BJ (cell line): ENCODE measurements at places on chromosomes 5 and 9. TPM values are rescaled to one million over a fixed set of nuclear protein-coding genes. Genes with fewer than 3 reads are reported as not detected.

Gene HAVCR2
- polyA plus RNA-seq, result 0.05 TPM in 1 of 2 replicates, not detected in the other

Gene ACTBL2
- polyA plus RNA-seq, result 0.05 and 0.07 TPM in 2 replicates

Gene LRRC70
- 0.07 and 0.13 TPM in 2 replicates for polyA plus RNA-seq

DNA sequence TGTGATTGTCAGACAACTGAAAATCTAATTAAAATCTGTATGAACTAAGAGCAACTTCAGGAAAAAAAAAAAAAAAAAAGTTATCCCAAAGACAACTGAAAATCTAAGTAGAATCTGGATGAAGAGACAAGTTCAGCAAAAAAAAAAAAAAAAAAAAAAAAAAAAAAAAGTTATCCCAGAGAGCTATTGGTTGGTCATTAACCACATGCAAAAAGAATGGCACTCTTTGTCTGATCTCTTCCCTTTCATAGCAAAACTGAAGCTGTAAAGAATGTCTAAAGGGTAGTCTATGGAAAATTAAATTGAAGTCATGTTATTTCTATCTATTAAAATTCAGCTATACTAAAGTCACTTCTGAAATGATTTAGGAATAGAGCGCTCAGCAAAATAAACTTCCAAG, 32.9 kb downstream of the STRBP start:
- no peak for DNase-seq

DNA sequence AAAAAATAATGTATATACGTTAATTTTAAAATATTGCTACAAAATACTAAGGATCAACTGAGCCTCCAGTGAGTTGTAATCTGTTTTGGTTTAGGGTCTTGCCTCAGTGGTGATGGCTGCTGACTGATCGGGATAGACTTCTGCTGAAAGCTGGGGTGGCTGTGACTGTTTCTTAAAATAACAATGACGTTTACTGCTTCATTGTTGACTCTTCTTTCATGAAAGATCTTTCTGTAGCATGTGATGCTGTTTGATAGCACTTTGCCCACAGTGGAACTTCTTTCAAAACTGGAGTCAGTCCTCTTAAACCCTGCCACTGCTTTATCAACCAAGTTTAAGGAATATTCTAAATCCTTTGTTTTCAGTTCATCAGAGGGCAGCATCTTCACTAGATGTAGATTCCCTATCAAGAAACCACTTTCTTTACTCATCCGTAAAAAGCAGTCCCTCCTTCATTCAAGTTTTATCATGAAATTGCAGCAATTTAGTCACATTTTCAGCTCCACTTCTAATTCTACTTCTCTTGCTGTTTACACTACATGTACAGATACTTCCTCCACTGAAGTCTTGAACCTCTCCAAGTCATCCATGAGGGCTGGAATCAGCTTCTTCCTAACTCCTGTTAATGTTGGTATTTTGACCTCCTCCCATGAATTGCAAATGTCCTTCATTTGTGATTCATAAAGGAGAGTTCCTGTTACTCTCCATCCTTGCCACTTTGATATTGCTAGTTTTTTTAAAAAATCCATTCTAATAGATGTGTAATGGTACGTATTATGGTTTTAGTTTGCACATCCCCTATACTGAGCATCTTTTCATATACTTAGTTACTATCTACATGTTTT, 41.5 kb upstream of the PTPDC1 start:
- no peak for DNase-seq

DNA sequence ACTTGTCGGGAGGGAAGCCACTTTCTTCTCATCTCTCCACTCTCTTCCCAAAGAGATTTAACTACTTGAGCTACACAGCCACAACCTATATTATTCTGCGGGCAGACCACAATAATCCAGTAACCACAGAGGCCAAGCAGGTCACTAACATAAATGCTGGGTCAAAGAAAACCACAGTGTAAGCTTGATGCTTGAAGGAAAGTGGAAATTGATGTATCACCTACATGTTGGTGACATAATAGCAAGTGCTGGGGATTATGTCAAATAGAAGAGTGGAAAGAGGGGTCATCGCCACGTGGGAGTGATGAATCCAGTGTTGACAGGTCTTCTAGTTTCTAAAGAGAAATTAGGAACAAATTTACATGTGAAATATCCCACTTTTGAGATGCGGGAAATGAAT, 40.9 kb downstream of the RFK start:
- DNase-seq, result no peak

- no peak for DNase-seq
Measured at GRCh38 chr5:83718936-83719495, 1.6 kb downstream of the HAPLN1 start.

DNA sequence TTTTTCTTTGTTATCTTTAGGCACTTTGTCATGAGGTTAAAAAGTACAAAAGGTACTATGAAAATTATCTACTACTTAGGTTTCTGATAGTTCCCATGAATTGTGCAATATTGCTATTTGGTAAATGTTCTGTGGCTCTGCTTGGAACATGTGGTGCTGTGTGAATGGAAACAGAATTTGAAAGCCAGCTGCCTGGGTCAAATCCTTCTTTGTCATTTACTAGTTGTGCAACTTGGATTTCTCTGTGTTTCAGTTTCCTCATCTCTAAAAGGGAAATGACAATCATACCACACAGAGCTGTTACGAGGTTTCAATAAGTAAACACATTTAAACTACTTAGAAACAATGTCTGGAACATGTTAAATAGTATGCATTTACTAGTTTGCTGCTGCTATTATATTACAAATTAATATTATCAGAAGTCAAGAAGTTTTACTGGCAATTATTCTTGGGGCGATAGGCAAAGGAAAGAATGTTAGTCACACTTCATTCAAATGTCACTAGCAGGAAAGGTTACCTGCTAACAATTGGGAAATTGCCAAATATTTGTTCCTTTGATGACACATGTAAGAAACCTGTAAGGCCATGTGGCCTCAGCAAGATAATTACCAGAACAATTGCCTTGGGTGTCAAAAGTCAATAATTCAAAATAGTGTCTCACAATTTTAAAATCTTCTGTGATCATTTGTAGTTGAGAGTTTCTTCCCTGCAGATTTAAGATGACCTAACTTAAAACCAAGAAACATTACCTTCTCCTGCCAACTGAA, 184.8 kb downstream of the KIAA0825 start:
- DNase-seq, result peak; percentile 73

GRCh38 chr9:20242510-20243189, 379.6 kb downstream of the MLLT3 start:
- no peak for DNase-seq

DNA sequence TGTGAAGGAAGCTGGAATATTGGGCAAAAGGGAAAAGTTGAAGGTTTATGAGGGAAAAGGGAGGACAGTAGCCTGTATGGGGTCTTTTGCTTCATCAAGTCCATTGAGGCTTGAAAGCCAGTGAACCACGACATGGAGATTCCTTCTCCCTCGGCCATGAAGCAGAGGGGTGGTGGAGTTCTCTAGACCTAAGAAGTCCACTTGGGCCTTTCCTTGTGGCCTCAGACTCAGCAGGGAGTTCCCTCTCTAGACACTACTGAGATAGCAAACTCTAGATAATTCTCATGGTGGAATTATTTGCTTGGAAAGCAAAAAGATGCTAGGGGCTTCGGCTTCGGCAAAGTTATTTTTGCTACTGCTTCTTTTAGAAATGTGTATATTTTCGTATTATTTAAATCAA, 78.5 kb downstream of the FOXD1 start:
- DNase-seq, result no peak

DNA sequence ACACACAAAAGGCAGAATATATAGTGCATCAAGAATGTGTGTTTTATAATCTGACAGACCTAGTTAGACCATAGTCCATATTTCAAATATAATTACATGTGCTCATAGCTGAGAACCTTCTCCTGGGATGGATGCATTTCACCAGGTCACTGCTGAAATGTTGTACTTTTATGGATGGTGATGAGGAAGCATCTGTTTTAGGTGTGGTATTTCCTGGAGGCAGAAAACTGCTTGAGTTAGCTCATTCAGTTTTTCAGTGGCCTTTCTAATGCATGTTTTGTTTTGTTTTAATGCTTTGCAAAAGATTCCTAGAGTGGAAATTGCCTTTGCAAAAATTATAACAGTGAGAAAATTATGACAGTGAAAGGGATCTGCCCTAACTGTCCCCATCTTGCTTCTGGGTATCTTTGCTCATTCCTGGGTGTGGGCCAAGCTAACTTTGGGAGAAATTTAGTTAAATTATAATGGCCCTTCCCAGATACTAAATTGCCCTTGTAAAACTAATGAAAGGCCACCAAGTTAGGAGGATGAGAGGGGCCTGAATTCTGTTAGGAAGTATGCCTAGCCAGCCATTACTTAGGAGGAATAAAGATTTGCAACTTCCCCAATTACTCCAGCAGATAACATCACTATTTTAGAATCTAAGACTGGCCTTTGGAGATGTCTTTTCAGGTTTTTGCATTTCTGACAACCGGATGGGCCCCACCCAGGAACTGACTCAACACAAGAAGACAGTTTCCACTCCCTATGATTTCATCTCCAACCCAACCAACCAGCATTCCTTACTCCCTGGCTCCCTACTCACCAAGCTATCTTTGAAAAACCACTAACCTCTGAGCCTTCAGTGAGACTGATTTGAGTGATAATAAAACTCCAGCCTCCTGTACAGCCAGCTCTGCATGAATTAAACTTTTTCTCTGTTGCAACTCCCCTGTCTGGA, 7.0 kb upstream of the IL12B start:
- DNase-seq, result peak; percentile 47

DNA sequence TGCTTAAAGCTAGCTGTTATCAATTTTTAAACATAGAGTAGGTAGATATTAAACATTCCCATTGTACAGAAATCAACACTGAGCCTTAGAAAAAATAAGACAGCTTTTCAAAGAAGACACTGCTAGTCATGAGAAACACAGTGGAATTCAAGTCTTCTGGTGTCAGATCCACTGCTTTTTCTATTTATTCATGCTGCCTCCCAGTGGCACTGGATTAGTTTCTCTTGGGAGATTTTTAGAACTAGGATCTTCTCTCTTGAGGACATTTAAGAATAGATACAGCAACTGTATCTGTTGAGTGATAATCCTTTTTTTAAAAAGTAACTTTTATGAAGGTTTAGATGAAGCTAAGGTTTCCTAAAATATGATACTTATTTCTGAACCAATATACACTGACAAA, 1635.4 kb upstream of the C9orf72 start:
- DNase-seq, result no peak

GRCh38 chr5:143328589-143329220, 74.8 kb downstream of the NR3C1 start:
- DNase-seq, result no peak

GRCh38 chr9:6239048-6239461, 23.4 kb downstream of the IL33 start:
- DNase-seq, result no peak

- DNase-seq, result no peak
Measured at GRCh38 chr5:167949435-167949834, 342.0 kb upstream of the WWC1 start.

- no peak for DNase-seq
Measured at GRCh38 chr9:101481261-101481660, 45.7 kb upstream of the ALDOB start.

DNA sequence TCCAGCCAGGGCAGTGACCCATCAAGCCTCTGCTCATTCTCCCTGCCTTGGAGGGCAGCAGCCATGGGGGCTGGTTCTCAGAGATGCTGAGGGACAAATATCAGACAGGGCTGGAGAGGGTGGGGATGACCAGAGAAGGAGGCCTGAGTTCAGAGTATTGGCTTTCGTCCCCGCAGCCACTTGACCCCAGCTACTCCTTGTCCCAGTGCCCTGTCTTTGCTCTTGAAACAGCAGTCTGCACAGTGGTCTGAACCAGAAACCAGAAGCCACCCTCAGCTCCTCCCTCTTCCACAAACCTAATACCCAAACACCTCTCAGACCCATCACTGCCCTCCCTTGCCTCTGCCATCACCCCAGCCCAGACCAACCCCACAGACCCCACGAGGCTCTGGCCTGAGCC, 36.3 kb upstream of the SMIM23 start:
- no peak for DNase-seq

DNA sequence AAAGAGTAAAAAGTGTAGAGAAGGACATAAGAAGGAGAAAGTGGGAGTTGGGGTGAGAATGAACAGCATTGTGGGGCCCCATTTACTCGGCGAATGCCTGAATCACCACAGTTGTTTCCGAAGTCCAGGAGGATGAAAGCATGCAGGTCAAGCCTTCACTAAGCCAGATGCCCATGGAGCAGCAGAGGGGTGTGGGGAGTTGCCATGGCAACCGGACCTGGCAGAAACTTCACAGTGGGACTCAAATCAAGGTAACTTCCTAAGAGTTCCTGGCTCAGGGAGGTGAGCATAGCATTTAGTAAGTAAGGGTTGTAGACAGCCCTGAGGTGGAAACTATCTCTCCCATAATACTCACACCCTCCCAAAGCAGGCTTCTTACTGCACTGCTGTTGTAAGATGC, 357.1 kb downstream of the TRIM32 start:
- no peak for DNase-seq

DNA sequence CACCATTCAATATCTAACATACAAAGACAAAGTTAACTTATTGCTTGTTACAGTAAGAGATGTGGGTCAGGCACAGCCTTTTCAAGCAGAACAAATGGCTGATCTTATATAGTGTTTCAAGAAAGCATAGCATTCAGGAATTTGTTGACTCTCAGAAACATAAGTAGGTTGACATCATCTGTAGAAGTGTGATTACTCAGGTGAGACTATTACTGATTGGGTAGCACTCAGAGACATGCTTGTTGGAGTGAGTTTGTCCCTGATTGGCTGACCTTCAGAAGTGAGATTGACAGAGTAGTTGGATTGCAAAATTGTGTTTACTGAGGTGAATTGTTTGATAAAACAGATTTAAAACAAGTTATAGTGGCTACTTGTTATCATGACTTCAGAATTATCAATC, 30.7 kb upstream of the TNPO1 start:
- DNase-seq, result no peak

GRCh38 chr5:147454996-147455677, 54.7 kb downstream of the DPYSL3 start:
- no peak for DNase-seq

DNA sequence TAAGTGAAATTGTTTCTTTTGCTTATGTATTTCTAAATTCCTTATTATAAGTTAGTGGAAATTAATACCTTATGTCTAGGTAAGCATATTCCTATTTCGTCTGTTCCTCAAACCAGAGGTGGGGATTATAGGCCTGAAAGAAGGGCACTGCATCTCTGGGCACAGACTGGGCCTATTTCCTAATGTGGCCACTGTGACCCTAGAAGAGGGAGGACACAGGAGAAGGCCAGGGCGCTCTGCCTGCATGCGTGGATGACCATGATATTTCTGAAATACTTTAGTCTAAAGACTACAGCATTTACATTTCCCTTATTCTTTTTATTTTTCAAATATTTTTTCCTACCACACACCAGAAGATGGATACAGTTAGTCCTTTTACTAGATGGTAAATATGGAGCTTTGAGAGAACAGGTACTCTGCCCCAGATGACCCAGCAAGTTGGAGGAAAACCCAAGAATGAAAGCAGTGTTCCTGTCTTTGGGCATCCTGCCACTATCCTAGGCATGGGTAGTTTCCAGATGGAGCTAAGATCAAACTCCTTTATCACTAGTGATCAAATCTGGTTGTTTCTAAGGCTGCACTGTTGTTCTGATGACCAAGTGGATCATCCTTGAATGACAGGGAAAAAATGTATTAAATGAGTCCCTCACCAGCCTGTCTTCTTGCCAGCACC, 27.8 kb downstream of the RUSC2 start:
- no peak for DNase-seq
